ENCODE measurements at places on chromosomes 6 and 20.

DNA sequence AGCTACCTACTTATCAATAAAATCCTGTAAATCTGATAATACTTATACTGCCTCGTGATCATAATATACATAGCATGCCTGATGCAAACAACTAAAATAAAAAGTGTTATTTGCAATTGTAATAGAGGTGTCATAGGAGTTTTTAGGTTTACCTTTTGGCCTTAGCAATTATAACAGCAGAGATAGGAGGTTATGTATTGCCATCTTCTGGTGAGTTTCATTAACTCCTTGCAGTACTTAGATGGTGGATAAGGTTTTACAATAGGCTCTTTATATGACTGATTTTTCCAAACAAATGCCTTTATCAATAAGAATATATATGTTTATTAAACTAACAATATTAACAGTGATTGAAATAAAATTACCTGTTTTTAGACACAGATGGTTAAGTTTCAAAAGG, 27.8 kb upstream of the MYCT1 start:
- DNase-seq: no peak

GRCh38 chr20:32204205-32205109, 3.1 kb downstream of the PLAGL2 start:
- no peak for DNase-seq

- no peak for DNase-seq
Measured at GRCh38 chr20:48107560-48107959, 322.3 kb upstream of the SULF2 start.

DNA sequence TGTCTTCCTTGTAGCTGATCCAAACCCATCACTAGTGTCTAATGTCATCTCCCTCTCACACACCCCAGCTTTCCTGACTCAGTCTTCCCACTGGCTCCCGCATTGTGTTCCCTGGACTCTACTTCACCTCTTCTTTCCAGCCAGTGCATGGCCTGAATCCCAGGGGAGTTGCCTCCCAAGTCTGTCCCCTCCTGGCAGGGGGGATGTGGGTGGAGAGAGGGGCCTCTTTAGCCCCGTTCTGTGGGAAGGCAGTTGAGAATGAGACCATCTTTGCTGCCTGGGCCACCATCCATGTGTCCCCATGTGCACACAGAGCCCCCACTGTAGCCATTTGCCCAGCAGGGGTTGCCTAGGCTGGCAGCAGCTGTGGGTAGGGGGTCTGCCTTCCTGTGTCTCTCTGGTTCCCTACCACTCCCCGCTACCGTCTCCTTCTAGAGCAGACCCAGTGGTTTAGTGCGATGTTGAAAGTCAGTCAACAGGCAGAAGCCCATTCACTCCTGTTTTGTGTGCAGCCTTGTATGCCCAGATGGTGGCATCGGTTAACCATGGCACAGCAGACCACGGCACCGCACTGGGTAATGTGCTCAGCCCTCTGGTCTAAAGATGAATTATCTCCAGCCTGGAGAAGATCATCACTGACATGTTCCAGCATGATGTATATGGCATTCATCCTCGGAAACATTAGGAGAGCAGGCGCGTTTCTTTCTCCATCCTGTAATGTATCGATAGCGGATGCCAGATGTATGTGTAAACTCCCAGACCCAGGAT, 178.8 kb upstream of the SNX9 start:
- DNase-seq: peak; percentile 6

GRCh38 chr6:116511424-116512110, at the start of gene CALHM5:
Gene CALHM5 (plus strand): TSS chr6:116511639. CDS start chr6:116511697, 58 bp downstream.
- no peak for DNase-seq

- no peak for DNase-seq
Measured at GRCh38 chr6:145031001-145031400, 704.3 kb downstream of the EPM2A start.

Measured in stimulated activated CD8-positive, alpha-beta memory T cell treated with anti-CD3 and anti-CD28 coated beads, Interleukin-7, amount 100 ng/mL, for 48 hours (primary cell).